ENCODE measurements at places on chromosomes 12 and 14.

- DNase-seq = peak; percentile 23
These were observed 31.1 kb upstream of the MON2 start for GRCh38 chr12:62435303-62436163.

DNA sequence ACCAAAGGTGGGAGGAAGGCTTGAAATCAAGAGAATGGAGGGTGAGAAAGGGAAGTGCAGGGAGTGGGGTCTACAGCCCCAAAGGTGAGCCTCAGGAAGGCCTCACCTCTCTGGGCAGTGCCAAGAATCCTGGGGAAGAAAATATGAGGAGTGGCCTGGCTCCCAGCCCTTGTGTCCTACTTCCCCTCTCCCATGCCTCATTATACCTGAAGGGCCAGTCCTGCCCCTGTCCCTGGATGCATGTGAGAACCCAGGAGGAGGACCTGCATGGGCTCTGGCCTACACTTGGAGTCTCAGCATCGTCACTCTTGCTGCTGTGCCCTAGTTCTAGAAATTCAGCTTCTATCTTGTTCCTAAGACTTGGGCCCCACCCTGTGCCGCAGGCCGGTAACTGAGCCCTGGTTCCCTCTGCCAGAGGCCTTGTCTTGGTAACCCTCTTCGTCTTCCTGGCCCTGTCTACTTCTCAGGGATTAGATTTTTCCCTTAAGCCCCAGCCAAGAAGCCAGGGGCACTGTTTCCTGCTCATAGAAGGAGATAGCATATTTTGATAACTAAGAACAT lies 10.9 kb upstream of the MYH7 start:
- DNase-seq = no peak

DNA sequence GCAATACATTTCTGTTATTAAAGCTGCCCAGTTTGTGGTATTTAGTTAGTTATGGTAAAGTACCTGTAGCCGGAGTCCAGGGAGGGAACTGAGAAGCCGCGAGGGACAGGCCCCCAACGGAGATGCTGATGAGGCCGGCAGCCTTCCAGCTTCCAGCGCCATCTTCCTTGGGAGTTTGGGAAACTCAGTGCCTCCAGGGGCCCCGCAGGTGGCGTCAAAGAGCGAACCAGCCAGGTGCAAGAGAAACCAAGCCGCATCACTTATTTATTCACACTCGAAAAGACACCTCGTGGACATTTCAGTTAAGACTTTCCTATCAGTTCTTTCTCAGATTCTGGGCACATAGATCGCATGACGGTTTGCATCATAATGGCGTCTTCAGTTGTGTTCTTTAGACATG lies 216.6 kb downstream of the GLT1D1 start:
- no peak for DNase-seq

- DNase-seq = no peak
These were observed 37.1 kb downstream of the ZC3H14 start for GRCh38 chr14:88599761-88600439.

- peak; percentile 50 for DNase-seq
These were observed 156.8 kb upstream of the TMEM260 start for GRCh38 chr14:56422703-56423213.

DNA sequence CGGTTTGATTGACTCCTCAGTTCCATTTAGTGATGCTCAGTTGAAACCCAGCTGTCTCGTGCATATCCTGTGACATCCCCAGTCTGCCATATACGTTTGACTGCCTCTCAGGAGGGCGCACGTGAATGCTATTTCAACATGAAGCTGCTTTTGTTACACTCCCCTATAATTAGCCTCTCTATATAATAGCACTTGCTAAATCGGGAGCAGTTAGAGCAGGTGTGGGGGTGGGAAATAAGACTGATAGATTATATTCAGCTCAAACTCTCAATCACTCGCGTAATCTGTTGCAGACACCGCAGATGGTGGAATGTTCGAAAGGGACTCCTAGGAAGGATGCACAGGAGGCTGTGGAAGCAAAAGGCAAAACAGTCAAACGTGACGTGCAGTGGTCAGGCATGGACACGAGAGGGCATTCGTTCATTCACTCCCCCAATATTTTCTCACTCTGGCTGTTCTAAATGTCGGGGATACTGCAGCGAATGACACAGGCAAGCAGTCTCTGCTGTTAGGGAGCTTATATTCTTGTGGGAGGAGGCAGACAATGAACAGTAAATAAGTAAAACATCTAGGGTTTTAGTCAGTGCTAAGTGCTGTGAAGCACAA lies 29.8 kb downstream of the KCNA1 start:
- DNase-seq = no peak

DNA sequence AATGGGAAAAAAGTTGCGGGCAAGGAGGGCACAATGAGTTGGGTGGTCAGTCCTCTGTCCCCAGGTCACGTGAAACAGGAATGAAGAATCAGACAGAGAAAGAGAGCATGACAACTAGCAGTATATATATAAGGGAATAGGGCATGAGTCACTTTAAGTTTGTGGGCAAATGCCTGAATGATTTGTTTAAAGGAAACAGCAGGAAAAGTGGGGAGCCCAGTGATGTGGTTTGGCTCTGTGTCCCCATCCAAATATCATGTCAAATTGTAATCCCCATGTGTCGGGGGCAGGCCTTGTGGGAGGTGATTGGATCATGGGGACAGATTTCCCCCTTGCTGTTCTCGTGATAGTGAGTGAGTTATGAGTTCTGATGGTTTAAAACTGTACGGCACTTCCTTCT lies 195.3 kb upstream of the IGF1 start:
- DNase-seq = no peak
